ENCODE measurements at places on chromosomes 5 and 9.

DNA sequence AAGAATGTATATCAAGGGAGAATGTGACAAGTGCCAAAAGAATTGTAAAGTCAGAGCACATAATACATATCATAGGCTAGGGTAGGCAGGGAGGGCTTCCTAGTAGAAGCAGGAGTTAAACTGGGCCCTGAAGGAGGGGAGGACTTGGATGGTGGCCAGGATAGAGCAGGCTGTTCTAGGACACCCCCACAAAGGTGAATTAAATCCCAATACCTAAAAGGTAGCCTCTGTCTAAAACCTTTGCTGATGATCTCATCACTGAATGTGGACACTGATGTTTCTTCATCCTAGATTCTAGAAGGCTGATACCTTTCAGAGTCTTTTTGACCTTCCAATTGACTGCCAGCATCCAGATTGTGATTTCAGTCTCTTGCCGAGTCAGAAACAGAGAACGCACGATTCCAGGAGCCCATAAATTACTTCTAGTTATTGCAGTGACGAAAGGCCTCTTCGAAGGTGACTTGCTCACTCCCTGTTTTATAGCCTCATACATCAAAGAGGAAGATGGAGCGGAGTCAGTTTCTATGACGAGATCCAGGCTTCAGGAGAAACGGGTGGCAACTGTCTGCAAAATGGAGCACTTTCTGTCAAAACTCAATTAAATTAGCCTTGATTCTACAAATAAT, 43.2 kb downstream of the KIF4B start:
- no peak for DNase-seq

GRCh38 chr9:96086936-96087571, 211.6 kb downstream of the ERCC6L2 start:
- no peak for DNase-seq

DNA sequence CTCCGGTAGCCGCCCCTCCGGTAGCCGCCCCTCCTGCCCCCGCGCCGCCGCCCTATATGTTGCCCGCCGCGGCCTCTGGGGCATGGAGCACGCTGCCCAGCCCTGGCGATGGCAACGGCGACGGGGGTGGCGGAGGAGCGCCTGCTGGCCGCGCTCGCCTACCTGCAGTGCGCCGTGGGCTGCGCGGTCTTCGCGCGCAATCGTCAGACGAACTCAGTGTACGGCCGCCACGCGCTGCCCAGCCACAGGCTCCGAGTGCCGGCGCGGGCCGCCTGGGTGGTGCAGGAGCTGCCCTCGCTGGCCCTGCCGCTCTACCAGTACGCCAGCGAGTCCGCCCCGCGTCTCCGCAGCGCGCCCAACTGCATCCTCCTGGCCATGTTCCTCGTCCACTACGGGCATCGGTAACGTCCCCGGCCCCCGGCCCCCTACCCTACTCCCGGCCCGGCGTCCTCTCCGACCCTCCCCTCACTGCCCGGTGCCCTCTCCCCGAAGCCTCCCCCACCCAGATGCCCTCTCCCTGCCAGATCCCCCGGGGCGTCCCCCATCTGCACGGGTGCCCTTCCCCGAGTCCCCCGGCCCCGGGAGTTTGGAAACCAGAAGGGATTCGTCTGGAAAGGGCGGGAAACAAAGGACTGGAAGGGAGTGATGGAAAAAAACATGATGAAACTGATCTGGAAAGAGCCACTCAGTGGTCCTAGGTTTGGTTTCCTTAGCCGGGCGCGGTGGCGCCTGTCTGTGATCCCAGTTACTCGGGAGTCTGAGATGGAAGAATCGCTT, 417 bp downstream of the SRD5A1 start:
- DNase-seq, result no peak

GRCh38 chr9:125522328-125522725, 184.7 kb downstream of the MAPKAP1 start:
- no peak for DNase-seq

- DNase-seq, result no peak
Measured at GRCh38 chr5:76801803-76802195, 17.0 kb upstream of the F2RL1 start.

GRCh38 chr5:31027721-31028120, 165.8 kb upstream of the CDH6 start:
- DNase-seq, result no peak

DNA sequence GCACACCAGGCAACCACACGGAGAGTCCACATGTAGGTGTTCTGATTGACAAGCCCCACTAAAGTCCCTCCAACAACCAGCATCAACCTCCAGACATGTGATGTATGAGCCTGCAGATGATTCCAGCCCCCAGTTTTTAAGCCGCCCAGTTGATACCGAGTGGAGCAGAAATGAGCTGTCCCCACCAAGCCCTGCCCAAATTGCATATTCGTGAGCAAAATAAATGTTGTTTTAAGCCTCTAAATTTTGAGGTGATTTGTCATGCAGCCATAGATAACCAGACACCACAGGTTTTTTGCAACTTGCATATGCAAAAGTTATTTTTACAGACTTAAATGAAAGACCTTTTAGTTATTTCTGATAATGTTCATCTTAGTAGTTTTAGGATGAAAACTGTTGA, 187.7 kb downstream of the PIK3R1 start:
- DNase-seq, result no peak

All from iPS DF 19.7 (cell line).